ENCODE measurements at places on chromosomes 6 and 20.

DNA sequence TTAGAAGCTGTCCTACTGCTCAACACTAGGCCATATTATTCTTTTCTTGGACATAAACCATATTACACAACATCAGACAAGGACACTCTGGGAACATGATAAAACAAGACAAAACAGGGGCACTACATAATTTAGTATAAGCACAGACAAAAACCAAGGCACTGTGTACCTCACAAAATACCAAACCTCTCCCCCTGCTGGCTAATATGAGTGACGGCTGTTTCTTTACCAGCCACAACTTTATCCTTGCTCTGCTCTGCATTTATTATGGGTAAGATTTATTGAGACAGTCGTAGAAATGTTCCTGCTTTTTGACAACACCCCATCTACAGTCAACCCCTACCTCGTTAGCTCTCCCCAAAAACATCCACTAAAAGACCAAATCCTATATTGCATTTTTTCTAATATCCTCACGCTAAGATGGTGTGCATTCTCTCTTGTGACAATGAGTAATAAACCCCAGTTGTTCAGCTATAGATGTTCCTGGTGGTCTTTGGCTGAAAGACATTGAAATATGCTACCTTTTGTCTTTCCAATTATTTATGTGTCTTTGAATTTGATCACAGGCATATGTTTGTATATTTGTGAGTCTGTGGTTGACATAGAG lies 23.8 kb upstream of the POLR1H start:
- DNase-seq = peak; percentile 5

GRCh38 chr20:33663161-33664084 lies 1.3 kb downstream of the C20orf144 start:
- peak; percentile 78 for DNase-seq

GRCh38 chr6:105795913-105796517 lies 290.1 kb upstream of the PRDM1 start:
- DNase-seq = no peak

DNA sequence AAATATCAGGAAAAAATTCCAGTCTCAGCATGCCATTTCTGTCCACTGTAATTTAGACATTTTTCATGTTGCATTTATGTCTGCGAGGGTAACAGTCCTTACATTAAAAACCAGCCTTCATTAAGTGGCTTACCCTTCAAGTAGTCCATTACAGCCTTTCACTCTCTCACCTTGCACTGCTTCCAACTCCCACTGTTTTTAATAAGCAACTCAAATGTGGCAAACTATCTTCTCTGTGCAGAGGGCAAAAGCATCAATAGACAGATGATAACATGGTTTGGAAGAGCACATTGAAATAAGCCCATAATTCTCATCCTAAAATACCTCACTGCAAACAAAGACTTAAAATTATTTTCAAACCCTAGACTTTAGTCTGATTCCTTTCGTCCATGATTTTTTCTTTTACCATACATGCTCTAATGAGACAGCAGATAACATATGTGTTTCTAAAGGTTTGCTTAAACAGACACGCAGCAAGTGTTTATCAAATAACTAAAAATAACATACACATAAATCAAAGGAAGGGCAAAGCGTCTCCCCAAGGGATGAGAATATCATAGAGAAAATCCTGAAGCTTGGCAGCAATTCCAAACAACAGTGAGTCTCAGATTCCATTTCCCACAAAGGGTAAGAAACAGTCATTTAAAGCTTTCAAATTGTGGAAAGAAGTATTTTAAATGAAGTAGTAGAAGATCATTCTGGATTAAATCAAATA lies 130.4 kb downstream of the PTPRK start:
- DNase-seq = no peak

DNA sequence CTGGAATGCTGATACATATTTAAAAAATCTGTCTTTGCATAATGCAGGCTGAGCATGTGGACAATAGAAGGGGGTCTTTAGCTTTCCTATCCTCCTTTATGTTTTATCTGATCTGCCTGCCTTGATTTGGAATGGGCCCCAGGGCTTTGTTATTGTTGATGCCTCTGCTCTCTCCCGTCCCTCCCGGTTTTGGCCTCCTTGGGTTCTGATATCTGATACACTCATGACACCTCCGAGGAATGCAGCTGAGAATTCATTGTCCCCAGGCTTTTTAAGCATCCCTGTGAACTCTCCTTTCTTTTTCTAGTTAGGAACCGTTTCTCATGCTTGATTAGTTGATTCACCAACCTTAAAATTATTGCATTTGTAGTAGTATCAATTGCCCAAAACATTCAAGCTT lies 185.5 kb upstream of the RALGAPA2 start:
- DNase-seq = no peak

GRCh38 chr6:109321752-109322151 lies 60.5 kb downstream of the CD164 start:
- no peak for DNase-seq

GRCh38 chr6:150266963-150267685 lies 101.7 kb upstream of the IYD start:
- DNase-seq = no peak

DNA sequence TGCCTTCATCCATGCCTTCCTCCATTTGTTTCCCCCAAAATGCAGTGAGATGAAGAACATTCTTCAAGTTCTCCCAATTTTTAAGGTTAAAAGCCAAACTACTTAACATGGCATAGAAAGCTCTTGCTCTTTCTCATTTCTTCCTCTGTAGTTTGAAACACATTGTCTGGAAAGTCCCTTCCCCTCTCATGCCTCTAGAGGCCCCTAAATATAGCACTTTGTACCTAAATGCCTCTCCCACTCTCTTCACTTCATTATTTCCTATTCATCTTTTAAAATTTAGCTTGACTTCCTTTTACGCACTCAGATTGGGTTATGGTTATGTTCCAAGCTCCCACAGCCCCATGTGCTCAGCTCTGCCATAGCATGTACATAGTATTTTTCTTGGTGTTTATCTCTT lies 389.3 kb downstream of the HDGFL1 start:
- no peak for DNase-seq

GRCh38 chr6:151254451-151255081 lies 14.8 kb downstream of the AKAP12 start:
- no peak for DNase-seq

DNA sequence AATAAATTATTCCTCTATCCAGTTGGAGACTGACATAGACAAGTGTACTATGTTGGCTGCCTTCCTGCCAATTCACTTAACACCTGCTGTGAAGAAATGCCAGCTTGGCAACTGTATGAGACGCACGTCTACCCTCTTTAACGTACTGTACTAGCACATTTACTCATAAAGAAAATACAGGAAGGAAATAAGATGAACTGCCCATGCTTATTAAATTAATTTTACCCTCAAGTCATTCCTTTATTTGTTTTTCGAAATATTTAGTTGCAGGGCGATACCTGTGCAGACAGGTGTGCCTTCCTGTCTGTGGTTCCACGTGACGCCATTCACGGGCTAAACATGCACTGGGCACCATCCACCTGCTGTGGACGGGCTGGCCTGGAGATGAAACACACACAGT lies 52.0 kb downstream of the PSMG4 start:
- no peak for DNase-seq

GRCh38 chr6:31538805-31539400 lies 2.9 kb downstream of the DDX39B start:
- no peak for DNase-seq

DNA sequence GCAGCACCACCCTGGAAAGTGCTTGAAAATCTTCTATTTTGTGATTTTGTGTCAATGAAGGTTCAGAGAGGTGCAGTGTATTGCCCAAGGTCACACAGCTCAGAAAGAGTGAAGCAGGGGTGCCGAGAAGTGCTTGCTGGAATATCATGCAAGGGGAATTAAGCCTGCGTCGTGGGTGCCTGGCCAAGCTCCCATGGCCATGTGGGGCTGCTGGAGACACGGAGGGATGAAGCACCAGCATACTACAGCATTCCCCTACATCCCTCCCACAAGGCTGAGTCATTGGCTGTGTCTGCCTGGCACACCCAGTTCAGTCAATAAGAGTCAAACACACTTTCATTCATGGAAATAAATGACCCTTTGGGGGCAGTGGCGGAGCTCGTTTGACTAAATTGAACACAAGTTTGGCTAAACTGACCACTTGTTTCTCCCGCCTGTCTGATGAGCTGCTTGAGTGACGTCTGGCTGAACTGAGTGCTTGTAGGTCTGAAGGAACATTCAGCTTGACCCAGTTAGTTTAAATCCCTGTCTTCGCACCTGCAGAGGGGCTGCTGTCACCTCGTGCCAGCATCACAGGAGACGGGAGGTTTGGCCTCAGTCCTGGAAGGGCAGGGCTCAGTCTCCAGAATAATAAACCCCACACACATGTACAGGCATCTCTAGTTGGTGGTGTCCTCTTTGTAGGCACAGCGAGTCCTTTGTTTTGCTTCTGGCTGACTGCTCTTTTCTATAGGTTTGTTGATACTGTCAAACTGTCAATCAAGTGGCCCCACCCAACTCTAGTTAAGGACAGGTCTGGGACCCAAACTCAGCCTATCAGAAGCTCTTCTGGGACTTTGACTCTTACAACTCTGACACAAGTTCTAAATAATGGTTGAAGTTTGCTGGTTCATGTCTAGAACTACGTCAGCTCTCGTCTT lies 8.4 kb upstream of the TGM2 start:
- no peak for DNase-seq

DNA sequence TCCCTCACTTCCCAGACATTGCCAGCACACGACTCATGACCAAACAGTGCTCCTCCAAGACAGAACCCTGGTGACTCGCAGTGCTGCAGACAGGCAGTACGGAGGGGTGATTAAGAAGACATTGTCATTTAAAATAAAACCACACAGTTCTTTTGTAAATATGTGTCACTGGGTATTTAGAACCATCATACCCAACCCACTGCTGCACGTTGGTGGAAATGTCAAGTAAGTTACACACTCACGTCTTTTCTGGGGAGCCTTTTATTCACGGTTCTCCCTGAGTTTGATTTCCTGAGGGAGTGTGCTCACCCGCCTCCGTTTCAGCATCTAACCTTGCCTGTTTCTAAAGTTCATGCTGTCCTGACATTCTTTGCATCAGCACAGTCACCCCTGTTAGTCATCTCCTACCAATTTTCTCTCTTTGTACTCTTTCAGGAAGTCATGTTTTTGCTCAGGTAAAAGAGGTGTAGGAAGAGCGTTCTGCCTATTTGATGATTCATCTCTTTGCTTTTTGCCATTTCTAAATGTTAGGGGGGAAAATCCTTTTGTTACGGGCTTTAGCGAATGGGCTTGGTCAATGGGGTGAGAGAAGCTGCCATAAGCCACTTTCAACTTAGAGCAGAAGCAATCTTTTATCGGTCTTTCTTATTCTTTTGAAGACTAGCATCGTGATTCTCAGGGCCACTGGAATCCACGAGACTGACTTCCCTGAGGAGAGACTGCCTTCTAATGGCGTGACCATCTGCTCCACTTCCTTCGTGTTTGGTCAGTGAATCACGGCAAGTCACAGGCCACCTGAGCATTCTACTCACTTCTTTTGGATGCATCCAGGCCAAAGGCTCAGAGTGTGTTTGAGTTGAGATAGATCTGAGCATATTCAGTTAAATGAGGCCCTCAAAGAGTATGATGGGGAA lies 512.8 kb upstream of the JARID2 start:
- no peak for DNase-seq

DNA sequence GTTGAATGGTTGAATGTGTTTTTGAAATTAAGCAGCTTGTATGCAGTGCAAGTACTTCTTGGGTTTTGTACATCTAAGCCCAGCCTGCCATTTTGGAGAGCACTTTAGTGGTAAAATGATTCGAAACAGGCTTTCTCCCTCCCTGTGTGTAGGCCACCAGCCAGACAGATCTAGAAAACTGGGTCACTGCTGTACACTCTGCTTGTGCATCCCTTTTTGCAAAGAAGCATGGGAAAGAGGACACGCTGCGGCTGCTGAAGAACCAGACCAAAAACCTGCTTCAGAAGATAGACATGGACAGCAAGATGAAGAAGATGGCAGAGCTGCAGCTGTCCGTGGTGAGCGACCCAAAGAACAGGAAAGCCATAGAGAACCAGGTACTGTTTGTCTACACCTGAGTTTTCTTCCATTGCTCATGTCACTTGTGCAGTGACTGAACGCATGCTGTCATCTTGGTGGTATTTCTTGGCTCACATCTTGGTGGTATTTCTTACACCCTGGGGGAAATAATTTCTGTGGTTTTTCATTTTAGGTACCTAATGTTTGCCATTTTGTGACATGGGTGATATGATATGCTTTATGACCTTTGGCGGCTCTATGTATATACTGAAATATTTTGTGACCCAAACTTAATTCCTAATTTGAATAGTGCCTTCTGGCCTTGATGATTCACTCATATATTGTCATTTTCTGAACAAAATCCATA lies 115.7 kb upstream of the CLDN20 start:
- no peak for DNase-seq

DNA sequence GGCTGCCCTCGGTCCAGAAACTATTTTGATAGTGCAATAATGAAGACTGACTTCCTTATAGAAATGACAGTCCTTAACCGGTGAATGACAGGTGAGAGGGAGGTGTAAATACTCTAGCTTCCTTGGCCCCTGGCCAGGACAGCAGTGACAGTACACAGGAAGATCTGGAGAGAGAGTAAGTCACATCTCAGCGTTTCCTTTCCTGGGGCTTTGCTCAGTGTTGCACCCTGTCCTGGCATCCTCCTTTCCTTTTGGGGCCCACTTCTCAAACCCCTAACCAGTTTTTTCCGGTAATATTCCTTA lies 336.9 kb downstream of the CD83 start:
- peak; percentile 7 for DNase-seq

DNA sequence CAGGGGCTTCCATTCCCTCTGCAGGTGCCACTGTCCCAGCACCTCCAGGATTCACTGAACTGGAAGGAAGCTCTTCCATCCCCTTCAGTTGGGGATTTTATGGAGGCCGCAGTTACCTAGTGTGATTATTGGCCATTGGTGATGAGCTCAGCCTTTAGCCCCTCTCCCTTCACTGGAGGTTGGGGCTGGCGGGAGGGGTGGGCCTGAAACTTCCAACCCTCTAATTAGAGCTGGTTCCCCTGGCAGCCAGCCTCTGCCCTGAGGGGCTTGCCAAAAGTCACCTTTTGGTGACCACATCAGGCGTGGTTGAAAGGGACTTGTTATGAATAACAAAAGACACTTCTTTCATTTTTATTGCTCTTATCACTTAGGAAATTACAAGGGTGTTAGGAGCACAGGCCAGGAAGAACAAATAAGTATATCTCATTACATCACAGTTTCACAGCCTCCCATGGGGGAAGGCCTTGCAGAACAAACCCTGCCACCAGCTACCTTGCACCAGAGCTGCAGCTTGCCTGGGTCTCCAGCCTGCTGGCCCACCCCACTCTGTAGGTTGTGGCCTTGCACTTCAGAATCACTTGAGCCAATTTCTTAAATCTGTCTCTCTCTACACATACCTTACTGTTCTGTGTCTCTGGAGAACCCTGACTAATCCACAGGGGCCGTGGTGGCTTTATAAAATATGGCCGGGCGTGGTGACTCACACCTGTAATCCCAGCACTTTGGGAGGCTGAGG lies 5.0 kb downstream of the PYGB start:
- DNase-seq = no peak

GRCh38 chr6:131381052-131381708 lies 191.8 kb upstream of the ARG1 start:
- DNase-seq = no peak

GRCh38 chr20:12211361-12211760 lies 293.7 kb downstream of the BTBD3 start:
- no peak for DNase-seq

- DNase-seq = no peak
These were observed 39.8 kb upstream of the PTPN1 start for GRCh38 chr20:50470264-50470858.
